ENCODE measurements at places on chromosomes 1 and 21.

DNA sequence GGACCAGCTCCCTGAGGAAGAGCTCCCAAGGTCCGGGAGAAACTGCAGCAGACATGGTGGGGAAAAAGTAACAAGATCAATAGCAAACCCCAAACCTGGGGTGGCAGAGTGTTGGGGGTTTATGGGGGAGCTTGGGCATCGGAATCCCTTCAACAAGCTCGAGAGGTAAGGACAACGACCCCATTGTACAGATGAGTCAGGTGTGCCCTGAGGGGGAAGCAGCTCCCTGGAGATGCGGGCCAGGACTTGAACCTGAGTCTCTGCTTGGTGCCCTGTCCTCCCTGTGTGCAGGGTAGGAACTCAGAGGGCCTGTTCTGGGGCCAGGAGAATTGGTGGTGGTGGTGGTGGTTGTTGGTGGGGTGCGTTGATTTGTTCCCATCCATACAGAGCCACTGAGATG is 125.4 kb downstream of the PTPRU start:
- DNase-seq, result no peak

DNA sequence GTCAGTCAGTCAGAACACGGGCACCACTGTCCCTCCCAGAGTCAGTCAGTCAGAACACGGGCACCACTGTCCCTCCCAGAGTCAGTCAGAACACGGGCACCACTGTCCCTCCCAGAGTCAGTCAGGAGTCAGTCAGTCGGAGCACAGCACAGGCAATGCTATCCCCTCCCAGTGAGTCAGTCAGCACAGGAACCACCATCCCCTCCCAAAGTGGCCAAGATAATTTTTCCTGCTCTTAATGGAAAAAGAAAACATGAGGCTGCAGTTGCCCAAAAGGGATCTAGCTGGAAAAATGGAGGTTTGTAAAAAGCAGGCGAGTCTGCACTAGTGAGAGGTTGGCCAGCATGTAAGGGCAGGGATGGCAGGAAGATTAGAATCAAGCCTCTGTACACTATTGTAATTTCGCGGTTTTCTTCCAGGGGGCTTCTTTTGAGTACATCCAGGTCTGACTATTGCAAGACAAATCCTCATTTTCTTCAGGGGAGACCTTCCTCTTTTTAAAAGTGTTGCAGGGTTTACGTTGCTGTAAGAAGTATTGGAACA is 213.8 kb downstream of the SIPA1L2 start:
- no peak for DNase-seq

- no peak for DNase-seq
Measured at GRCh38 chr1:152473887-152474537, 36.6 kb upstream of the LCE5A start.

DNA sequence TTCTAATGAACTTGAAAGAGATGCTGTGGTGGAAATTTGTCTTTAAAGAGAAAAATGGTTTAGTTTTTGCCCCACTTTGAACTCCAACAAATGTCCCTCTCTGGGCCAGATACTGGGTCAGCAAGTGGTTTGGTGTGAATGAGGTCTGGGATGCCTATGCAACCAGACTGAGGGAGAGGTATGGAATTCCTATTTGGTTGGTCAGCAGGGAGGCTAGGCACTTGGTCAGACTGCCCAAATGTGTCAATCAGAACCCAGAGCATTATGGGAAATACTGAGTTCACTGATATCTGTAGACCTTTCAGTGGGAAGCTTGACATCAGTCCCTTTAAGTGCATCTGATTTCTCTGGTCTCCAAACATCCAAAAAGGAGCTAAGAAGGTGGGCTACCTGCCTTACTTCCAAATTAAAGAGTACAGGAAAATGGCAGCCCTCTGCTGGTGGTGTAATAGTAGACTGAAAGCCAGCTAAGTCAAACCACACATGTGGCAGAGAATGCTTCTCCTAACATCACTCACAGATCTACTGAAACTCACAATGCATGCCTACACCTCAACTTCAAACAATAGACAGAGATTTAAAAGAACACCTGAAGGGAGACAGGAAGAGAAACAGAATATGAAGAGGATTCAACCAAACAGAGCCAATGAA is 510.1 kb downstream of the PLA2G4A start:
- no peak for DNase-seq

DNA sequence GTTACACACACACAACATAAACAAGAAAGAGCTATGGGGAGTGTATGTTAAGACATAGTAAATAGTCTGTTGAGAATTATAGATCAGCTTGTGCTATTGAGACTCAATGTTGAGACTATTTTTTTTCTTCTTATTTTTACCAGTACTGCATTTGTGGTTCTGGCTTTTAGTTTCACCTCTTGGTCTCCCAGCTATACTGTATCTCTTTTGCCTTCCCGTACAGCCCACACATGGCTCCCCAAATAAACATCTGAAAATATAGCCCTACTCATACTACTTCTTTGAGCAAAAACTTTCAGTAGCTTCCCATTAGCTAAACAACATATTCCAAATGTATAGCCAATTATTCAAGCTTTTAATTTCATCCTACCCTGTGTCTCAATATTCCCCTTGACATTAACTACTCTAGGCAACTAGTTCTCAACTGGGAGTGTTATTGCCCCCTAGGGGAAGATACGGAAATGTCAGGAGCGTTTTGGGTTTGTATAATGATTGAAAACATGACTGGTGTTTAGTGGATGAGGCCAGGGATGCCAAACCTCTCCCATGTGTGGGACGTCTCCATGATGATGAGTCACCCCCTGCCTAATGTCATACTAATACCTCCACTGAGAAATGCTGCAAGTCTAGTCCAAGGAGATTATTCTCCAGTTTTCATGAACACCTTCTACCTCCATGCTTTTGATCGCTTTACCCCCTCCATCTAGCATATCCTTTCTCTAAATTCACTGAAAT is 6.8 kb downstream of the RPE65 start:
- DNase-seq, result no peak

All from stimulated activated CD4-positive, alpha-beta T cell treated with anti-CD3 and anti-CD28 coated beads, Interleukin-4, amount 100 ng/mL, for 1 hour (primary cell).